Stimulated activated CD8-positive, alpha-beta memory T cell treated with anti-CD3 and anti-CD28 coated beads, Interleukin-2, amount 100 ng/mL, for 1 hour (primary cell): ENCODE measurements at places on chromosomes 13 and 19.

GRCh38 chr13:111460548-111461444 is 140.4 kb downstream of the TEX29 start:
- no peak for DNase-seq

GRCh38 chr19:33703438-33703750 is 81.6 kb downstream of the CHST8 start:
- DNase-seq = no peak

GRCh38 chr13:105634059-105634458 is 901.4 kb downstream of the EFNB2 start:
- no peak for DNase-seq

- no peak for DNase-seq
Measured at GRCh38 chr13:61414686-61415057, 977 bp downstream of the PCDH20 start.

- DNase-seq = no peak
Measured at GRCh38 chr13:112153364-112153763, 86.4 kb downstream of the SOX1 start.

- no peak for DNase-seq
Measured at GRCh38 chr19:35936738-35937268, 629 bp downstream of the LRFN3 start.

DNA sequence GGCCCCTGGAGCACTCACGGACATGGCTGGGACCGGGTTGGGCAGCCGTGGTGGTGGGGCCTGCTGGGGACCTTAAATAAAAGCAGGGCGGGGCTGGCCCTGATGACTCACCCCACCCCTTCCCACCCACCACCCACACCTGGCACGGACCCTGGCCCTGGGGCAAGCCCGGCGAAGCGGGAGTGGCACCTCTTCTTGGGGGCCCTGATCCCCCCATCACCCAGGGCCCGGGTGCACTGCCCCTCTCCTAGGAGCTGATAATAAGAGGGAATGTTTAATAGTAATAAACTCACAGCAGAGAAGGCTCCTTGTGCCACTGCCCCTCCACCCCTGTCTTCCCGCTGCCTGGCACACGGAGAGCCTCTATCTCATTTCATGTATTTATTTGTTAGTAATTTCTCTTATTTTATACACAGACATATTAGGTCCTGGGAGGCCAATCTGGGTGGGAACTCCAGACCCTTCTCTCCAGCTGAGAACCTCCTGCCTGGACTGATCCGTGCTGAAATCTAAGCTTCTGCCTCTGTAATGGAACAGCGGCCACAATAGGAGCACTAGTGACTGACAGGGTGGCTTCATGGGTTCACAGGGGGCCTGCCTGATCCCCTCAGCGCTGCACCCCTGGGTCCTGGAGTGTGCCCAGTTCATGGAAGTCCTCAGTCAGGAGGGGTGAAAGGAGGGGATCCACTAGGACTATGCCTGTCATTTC is at the start of gene LGALS7:
Gene LGALS7 (minus strand): TSS at position 49 of the 709 bp plus-strand sequence. CDS start 25 bp downstream, at position 24.
- DNase-seq = no peak

DNA sequence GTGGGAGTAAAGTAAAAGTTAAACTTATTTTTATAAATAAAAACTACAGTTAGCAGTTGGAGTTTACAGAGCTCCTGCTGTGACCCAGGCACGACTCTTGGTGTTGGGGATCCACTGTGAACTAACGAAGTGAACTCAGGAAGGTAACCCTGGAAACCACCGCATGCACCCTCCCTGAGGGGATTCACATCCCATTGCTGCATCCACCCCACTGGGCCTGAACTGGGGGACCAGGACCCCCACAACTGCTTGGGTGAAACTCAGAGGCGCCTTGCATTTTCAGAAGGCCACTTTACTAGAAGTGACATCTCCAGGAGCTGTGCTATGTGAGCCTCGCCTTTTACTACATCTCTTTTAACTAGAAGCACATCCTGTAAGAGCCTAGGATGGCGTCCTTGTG is 166.4 kb downstream of the TEX29 start:
- DNase-seq = no peak

DNA sequence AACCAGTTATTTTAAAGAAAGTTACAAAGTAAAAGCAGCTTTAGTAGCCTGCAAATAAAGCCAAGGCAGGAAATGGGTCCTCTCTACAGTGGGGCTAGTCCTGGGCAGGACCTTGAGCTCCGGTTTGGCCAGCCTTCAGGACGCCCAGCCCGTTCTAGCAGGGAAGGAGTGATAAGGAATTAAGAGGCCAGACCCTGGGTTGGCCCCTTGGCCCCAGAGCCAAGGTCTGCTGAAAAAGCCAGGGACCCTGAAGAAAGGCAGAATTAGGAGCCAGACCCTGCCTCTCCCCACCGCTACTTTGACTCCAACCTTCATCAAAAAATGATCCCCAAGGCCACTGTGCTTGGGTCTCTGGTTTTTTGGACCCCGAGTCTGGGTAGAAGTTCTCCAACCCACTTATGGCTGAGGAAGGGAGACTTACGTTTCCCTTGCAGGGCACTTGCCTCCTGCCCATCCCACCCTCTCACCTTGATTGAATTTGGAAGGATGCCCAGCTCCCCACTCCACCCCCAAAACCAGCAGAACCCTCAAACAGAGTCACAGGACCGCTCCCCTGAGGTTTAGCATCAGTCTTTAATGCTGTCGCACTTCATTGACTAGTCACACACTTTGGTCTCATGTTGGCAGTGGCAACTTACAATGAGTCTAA is 3.9 kb downstream of the DNAJB1 start:
- no peak for DNase-seq

DNA sequence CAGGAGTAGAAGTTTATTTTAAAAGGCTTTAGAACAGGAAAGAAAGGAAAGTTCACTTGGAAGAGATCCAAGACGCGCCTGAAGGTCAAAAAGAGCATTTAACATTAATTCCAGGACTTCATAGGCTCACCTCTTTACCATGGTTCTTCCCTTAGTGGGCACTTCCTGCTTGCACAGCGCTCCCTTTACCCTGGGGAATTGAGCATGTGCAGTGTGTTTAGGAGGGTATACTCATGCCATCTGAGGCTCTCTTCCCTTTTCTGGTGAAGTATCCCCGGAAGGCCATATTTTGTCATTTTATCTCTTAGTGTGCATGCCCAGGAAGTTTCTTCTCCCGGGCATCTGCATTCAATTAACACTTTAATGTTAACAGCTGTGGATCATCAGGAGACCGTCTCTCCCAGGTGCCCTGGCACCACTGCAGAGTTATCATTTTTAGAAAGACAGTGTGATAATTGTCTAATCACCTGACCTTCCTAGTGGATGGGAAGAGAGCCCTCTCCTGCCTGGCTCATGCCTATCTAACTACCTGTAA is 66.1 kb upstream of the ABCC4 start:
- no peak for DNase-seq

DNA sequence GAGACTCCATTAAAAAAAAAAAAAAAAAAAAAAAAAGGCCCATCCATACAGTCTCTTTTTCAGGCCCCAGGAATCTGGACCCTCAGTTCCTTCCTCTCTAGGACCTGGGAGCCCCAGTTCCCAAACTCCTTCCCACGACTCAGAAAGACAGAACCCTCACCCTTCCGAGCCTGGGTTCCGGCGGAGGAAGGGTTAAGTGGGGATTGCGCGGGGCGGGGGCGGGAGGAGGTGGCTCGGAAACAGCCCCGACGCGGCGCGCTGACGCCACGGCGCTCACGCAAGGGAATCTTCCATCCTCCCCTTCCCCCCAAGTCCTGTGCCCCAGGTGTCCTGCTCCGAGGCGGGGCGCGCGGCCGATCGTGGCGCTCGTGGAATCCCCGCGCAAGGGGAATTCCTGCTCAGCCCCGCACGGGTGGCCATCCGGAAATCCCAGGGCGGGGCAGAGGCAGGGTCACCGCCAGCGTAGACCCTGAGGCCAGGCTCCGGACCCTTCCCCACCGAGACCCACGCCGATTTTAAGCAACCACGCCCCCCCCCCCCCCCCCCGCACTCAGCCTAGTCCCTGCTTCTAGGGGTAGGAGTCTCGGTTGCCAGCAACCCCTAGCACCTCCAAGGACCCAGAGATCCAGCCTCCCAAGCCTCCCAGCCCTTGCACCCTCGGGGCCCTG is 659 bp downstream of the NFKBID start:
- DNase-seq = peak; percentile 78
